ENCODE measurements at places on chromosomes 6 and 20. TPM values are rescaled to one million over a fixed set of nuclear protein-coding genes. Genes with fewer than 3 reads are reported as not detected.

GRCh38 chr6:152093711-152094110 lies 286.2 kb downstream of the ESR1 start:
- ATAC-seq, result no peak

- no peak for ATAC-seq
These were observed 76.1 kb upstream of the TPD52L1 start for GRCh38 chr6:125077453-125077852.

DNA sequence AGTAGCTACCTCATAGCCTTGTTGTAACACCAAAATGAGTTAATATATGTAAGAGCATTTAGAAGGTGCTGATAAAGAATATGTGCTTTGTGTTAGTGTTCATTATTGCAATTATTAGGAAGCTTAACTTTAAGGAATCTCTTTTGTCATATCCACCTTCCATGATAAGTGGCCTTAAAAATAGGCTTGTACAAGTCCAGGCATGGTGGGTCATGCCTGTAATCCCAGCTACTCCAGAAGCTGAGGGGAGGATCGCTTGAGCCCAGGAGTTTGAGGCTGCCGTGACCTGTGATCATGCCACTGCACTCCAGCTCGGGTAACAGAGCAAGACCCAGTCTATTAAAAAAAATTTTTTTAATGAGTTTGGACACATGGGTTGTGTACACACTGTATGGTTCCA lies 285.5 kb downstream of the ZFAND3 start:
- no peak for ATAC-seq

DNA sequence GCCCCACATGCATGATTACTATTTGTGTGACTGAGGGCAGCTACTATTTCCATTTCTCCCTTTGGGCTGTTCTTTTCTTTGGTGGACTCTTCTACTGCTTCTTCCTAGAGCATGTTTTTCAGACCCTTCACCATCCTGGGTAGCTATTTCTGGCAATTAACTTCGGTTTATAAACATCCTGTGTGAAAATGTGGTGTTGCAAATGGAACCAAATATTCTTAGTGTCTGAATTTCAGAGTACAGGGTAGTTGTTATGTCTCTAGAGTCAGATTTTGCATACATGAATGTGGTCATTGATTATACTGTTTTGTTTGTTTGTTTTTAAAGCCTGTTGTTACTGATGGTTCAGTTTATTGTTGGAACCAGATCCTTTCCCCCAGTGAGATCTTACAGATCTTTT lies 49.7 kb downstream of the PROKR2 start:
- no peak for ATAC-seq

- ATAC-seq, result no peak
These were observed 43.3 kb upstream of the SCGN start for GRCh38 chr6:25608558-25609174.

Gene COL10A1
- total RNA-seq, result not detected

Gene PRICKLE4
- total RNA-seq, result 2.3 TPM

Gene ACOT13
- 6.3 TPM for total RNA-seq

GRCh38 chr6:9140172-9140571 lies 704.8 kb upstream of the SLC35B3 start:
- no peak for ATAC-seq

GRCh38 chr20:58102744-58103516 lies 125.5 kb downstream of the ANKRD60 start:
- no peak for ATAC-seq

DNA sequence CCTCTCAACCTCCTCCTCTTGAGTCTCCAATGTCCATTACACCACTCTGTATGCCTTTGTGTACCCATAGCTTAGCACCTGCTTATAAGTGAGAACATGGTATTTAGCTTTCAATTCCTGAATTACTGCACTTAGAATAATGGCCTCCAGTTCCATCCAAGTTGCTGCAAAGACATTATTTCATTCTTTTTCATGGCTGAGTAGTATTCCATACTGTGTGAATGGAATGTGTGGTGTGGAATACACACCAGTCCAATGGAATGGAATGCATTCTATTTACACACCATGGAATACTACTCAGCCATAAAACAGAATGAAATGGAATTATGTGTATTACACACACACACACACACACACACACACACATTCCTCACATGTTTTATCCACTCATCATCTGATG lies 116.1 kb downstream of the BACH2 start:
- no peak for ATAC-seq

Gene MUCL3
- total RNA-seq, result 0.04 TPM

DNA sequence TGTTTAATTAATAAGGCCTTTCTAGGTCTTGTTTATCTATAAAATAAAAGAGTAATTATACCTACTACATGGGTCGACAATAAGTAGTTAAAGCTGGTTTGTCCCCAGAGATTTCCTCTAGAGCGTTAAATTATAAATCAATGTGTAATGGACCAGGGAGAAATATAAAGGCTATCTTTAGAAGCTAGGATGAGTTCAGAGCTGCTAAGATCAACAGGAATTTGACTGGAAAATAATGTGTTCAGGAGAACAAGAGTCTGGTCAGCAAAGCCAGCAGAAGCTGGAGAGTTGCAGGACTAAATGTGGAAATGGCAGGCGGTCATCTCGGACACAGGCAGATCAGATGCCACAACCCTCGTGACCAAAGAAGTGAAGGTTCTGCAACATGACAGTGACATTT lies 428.8 kb downstream of the EPM2A start:
- no peak for ATAC-seq

- no peak for ATAC-seq
These were observed 37.5 kb upstream of the NOX3 start for GRCh38 chr6:155493026-155493693.

Gene OR2H1
- total RNA-seq, result not detected

DNA sequence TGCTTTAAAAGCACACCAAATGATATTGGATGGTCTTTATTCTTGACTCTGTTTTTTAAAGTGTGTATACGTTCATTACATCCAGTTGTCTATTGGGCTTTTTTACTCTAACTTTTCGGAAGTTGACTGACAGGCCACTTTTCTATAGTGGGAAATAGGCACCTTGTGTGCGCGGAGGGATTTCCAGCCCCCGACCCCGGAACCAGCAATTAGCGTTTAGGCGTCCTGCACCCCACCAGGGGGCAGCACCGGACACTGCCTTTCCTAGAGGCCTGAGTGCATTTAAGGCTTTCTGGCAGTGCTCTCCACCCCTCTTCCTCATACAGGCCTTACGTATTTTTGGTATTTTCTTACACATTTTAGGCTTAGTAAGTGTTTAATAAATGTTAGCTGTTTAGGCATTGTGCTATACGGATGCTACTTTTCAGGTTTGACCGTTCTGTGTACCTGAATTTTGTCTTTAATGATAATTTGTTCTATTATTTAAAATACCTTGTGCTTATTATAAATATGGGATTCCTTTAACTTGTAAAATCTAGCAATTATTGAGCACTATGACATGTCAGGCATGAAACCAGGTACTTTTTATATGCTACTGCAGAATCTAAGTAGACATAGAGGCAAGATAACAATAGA lies 231.8 kb downstream of the BCKDHB start:
- no peak for ATAC-seq

DNA sequence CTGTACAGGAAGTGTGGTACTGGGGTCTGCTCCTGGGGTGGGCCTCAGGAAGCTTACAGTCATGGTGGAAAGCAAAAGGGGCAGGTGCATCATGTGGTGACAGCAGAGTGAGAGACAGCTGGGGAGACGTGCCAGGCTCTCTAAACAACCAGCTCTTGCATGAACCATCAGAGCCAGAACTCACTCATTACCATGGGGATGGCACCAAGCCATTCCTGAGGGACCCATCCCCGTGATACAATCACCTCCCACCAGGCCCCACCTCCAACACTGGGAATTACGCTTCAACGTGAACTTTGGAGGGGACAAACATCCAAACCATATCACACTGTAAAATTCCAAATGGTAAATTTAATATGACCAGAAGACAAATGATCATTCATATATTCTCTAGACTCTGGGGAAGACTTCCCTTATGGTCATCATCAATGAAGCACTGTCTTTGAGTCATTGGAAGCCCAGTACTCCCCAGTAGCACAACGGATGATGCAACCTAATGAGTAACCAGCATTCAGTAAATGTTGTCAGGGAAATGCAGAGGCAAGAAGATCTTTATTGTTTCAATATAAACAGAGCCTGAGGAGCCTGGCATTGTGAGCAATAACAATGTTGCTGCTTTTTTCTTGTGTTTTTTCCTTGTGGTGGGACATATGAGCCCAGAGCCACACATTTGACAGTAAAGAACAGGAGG lies 48.2 kb upstream of the RALY start:
- ATAC-seq, result no peak

DNA sequence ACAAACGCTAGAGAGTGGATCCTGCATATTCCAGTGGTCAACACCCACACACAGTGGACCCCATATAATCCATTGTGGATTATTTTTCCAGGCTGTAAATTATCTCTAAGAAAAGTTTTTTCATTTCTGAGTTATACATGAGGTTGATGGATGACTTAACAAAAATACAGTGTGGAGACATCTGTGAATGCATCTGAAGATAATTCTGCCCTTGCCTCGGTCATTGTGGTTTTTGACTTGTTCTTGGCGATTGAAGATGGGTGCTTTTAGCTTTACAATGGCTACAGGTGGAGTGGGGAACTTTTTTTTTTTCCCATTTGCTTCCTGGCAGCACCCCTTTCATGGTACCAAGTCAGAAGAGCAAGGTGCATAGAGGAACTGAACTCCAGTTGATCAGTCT lies 242.7 kb downstream of the MYLK4 start:
- no peak for ATAC-seq

GRCh38 chr20:24181151-24181550 lies 192.6 kb upstream of the GGTLC1 start:
- ATAC-seq, result no peak

GRCh38 chr6:13710552-13711323 lies 897 bp downstream of the RANBP9 start:
- no peak for ATAC-seq

DNA sequence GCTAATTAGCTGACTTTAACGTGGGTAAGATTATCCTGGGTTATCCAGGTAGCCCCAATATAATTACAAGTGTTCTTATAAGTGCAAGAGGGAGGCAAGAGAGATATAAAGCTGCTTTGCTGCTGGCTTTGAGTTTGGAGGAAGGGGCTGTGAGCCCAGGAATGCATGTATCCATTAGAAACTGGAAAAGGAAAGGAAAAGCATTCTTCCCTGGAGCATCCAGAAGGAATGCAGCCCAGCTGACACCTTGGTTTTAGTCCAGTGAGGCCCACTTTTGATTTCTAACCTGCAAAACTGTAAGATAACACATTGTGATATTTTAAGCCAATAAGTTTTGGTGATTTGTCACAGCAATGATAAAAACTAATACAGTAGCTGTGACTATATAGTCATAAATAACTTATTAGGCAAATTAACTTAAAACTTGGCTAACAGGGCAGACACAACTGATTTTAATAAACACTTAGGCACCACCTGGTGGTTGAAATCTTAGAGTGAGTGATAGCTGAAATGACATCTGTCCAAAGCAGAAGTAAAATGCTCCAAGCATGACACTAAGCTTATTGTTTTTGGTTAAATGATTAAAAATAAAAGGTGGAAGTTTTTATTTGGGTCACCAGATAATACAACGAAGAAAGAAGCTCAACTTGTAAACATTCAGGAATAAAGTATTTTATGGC lies 35.6 kb downstream of the ADGRF4 start:
- ATAC-seq, result no peak

- ATAC-seq, result no peak
These were observed 46.9 kb downstream of the OSTM1 start for GRCh38 chr6:108027594-108027993.

DNA sequence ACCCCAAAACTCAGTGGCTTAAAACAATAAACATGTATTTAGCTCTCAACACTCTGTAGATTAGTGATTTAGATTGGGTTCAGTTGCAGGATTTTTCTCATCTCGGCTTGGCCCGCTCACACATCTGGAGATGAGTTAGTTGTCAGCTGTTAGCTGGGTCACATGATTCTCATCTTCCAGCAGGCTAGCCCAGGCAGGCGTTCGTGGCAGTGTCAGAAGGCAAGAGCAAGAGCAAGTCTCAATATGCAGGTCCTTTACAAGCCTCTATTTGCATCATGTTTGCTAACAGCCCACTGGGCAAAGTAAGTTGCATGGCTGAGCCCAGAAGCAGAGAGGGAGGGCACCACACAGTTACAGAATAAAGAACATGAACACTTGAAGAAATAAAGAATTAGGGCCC lies 83.6 kb upstream of the MYLIP start:
- ATAC-seq, result no peak

- no peak for ATAC-seq
These were observed 216.9 kb downstream of the EYA2 start for GRCh38 chr20:47111576-47111975.

Gene TM9SF4
- 21.4 TPM for total RNA-seq

Gene CGAS
- total RNA-seq, result 3.4 TPM

DNA sequence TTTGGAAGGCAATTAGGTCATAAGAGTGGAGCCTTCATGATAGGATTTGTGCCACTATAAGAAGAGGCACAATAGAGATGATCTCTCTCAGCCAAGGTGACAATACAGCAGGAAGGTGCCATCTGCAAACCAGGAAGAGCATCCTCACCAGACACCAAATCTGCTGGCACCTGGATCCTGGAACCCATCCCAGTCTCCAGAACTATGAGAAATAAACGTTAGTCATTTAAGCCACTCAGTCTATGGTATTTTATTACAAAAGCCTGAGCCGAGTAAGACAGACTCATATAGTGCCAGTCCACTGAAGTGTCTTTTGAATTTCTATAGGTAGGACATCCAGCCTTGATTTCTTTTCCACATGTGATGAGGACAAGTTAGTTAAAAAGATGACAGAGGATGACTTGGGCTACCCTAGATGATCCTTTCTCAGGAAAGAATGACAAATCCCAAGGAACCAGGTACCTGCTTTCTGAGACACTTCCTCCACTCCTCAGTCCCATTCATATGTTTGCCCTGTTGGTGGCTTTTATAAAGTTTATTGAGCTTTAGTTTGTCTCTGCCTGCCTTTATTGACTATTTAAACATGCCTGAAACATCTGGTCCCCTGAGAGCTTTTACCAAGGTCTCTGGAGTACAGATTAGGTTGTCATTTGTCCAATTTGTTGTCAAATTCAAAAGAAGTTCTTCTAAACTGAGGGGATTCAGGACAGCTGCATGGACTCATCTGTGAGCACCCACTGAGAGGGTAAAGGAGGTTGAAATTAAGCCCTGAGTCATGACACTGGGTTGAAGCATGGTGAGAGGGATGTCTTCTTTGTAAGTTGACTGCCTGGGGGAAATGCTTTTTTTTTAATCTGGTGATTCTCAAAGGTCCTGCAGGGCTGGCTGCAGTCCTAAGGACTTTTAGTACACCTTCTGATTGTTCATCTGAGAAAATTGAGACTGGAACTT lies 165.0 kb upstream of the PLCB4 start:
- ATAC-seq, result no peak

- ATAC-seq, result no peak
These were observed 118.2 kb downstream of the TENT5A start for GRCh38 chr6:81634155-81634880.

Gene RMND1
- total RNA-seq, result 13.6 TPM

GRCh38 chr6:113148566-113148965 lies 708.6 kb upstream of the MARCKS start:
- ATAC-seq, result no peak

- ATAC-seq, result no peak
These were observed at the start of gene SAMD3 for GRCh38 chr6:130222775-130223174. TSS of gene SAMD3 (minus strand) at chr6:130222951. CDS start at chr6:130215273, 7,678 bp downstream.
